A673 (cell line): ENCODE measurements at places on chromosomes 7 and 10. TPM values are rescaled to one million over a fixed set of nuclear protein-coding genes. Genes with fewer than 3 reads are reported as not detected.

GRCh38 chr7:7424151-7424873, 111.4 kb downstream of the COL28A1 start:
- peak overlapping the region; percentile 33 for H3K4me3 ChIP-seq
- H3K27ac ChIP-seq: no peak overlapping the region
- peak; percentile 76 for DNase-seq
- H3K27me3 ChIP-seq: peaks cover 3% of the 10 kb centered on the region

DNA sequence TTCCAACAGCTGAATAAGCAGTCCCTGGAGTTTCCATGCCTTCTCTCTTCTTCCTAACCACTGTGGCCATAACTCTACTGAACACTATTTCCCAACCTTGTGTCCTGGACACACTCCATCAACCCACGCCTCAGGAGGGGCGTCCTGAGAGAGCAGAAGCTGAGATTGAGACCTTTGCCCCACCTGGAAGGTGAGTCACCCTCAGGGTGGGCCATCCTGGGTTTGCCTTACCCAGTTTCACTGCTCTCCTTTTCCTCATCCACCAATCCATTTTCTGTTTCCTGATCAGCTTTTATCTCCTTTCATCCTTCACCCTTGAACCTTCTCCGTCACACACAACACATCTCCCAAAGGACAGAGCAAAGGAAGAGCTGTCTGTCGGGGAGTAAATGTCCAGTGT, 91.4 kb downstream of the TMEM130 start:
- H3K36me3 ChIP-seq: no peaks in the 10 kb centered on the region
- no peaks in the 10 kb centered on the region for H3K27me3 ChIP-seq
- H3K4me1 ChIP-seq: peaks cover 4% of the 10 kb centered on the region
- no peak for DNase-seq
- no peak overlapping the region for H3K4me3 ChIP-seq

DNA sequence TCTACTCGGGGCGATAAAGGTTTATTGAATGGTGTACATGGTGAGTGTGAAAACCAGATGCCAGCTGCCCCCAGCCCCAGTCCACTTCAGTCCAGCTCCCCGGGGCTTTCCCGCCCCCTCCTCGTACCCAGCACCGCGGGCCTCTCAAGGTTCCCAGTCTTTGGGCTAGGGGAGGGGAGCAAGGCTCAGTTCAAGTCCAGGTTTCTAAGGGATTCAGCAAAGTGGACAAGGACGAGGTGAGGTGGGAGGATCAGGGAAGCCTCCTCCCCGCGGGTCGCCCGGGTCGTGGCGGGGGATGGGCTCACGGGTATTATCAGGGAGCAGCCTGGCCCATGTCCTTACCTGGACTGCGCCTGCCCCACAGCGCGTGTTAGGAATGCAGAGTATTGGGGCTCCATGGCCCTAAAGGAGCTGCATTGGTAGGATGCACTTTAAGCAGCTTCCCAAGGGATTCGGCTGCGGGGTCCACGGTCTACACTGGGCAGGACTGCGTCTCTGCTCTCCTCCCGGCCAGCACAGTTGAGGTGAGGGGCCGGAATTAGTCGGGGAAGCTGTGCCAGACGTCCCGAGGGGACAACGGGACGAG, 541 bp upstream of the PFKFB3 start:
- no peak overlapping the region for H3K27ac ChIP-seq
- no peaks in the 10 kb centered on the region for H3K36me3 ChIP-seq
- DNase-seq: no peak
- H3K4me3 ChIP-seq: peak overlapping the region; percentile 71
- no peaks in the 10 kb centered on the region for H3K27me3 ChIP-seq
- H3K4me1 ChIP-seq: peaks cover 25% of the 10 kb centered on the region

DNA sequence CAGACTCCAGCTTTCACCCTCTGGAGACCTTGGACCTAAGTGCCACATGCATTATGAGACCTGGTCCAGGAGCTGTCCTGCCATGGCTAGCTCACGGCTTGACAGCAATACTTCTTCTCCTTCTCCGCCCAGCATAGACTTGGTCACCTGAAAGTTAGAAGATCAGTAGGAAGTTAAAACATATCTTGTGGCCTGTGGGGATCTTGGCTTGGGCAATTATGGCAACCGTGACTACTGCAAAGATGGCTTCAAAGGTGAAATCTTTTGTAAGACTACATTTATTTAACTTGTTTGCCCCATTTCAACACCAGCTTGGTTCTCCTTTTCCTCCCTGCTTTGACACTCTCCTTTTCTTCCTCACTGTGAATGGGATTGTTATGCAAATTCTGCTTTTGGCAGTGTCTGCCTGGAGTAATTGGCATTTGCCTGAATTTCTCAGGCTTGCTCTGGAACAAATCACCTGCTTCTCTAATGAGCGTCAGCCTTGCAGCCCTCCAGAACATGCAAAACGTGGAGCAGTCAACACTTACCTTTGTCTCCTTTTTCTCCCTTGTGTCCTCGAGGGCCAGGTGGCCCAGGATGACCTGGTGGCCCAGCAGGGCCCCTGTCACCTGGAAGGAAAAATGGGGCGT, 53.4 kb downstream of the COL17A1 start:
- no peaks in the 10 kb centered on the region for H3K4me1 ChIP-seq
- no peaks in the 10 kb centered on the region for H3K27me3 ChIP-seq
- no peak overlapping the region for H3K4me3 ChIP-seq
- no peaks in the 10 kb centered on the region for H3K36me3 ChIP-seq
- no peak overlapping the region for H3K27ac ChIP-seq

DNA sequence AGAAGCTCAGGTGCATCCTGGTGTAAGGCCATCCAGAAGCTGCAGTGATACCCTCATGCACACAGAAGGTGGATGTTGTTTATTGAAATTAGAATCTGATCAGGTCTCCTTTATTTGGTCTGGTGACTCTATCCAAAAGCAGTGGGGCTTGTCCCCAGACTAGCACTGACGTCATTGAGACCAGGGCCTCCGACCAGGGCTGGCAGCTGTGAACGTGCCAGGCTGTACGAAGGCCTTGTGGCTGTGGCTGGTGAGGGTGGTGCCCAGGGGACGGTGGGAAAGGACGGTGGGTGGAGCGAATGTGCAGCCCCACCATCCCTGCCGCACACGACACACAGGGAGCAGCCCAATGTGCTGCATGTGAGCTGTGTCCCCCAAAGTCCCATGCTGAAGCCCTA, 160.0 kb downstream of the ADARB2 start:
- H3K4me1 ChIP-seq: no peaks in the 10 kb centered on the region
- H3K27ac ChIP-seq: no peak overlapping the region
- H3K4me3 ChIP-seq: no peak overlapping the region
- DNase-seq: no peak

DNA sequence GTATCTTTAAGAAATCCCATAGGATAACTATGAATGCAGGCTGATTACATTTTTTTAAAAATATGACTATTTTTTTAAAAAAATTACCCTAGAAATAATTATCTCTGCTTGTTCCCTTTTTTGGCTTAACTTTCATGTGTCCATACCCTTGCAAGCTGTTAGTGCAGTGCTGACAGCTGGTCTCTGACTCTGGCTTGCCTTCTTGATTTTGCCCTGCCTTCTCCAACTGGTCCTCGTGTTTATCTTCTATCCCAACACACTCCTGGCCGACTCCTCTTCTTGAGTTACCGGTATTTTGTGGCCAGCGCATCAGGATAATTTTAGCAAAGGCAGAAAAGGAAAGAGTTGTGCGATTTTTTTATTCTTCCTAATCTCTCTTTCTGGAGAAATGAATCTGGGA, 111.7 kb upstream of the STARD3NL start:
- H3K36me3 ChIP-seq: no peaks in the 10 kb centered on the region
- no peak for DNase-seq
- H3K27ac ChIP-seq: no peak overlapping the region

GRCh38 chr7:18361756-18362155, 133.8 kb upstream of the HDAC9 start:
- DNase-seq: peak; percentile 29
- H3K36me3 ChIP-seq: no peaks in the 10 kb centered on the region
- no peak overlapping the region for H3K4me3 ChIP-seq
- H3K4me1 ChIP-seq: peaks cover 17% of the 10 kb centered on the region

Gene WEE2
- 0.09 TPM in 1 of 2 replicates, not detected in the other for total RNA-seq
